ENCODE measurements at places on chromosomes 13 and 19.

DNA sequence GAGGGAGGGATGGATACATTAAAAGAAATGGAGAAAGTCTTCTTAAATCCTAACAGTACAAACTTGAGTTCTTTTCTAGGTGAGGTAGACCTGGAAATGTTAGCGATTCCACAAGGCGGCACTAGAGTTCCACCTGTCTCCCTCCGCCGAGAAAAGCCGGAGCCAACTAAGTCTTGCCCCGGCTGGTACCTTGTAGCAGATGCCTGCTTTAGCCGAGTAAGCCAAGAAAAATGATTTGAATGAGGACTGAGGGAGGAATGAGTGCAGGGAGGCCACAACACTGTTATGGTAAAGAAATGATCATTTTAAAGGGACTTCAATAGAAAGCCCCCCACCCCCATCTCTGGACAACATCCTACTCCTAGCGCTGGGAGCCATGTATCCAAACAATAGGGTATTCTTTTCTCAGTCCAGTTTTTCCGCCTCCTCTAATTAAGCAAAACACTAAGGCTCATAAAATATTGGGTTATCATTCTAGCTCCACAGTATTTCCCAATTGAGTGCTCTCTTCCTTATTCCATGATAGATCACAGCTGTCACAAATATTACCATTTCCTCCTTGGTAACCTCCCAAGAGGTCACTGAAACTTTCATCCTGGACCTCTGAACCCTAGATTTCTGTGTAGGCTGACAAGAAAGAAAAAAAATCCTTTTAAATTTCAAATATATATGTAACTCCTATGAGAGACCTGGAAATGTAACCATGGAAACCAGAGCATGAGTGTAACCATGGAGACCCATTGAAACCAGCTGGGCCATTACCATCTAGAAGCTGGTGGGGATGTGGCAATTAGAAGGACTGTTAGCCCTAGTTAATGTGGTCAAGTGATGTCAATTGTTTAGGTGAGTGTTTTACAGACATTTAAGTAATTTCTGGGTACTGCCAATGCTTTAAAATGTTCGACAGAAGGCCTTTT, 58.3 kb downstream of the GPALPP1 start:
- DNase-seq: peak; percentile 58

GRCh38 chr13:48979892-48980291, 4.2 kb downstream of the FNDC3A start:
- DNase-seq: no peak

- DNase-seq: peak; percentile 88
Observed at GRCh38 chr19:4909897-4910593, 744 bp downstream of the UHRF1 start.

- no peak for DNase-seq
Observed at GRCh38 chr19:47096100-47096704, 17.4 kb downstream of the ZC3H4 start.

- DNase-seq: no peak
Observed at GRCh38 chr19:52941941-52942385, 18.7 kb upstream of the ZNF888 start.

- peak; percentile 25 for DNase-seq
Observed at GRCh38 chr13:98910501-98910951, 67.3 kb downstream of the DOCK9 start.

GRCh38 chr19:56681702-56682101, 10.1 kb upstream of the ZNF835 start:
- DNase-seq: no peak

DNA sequence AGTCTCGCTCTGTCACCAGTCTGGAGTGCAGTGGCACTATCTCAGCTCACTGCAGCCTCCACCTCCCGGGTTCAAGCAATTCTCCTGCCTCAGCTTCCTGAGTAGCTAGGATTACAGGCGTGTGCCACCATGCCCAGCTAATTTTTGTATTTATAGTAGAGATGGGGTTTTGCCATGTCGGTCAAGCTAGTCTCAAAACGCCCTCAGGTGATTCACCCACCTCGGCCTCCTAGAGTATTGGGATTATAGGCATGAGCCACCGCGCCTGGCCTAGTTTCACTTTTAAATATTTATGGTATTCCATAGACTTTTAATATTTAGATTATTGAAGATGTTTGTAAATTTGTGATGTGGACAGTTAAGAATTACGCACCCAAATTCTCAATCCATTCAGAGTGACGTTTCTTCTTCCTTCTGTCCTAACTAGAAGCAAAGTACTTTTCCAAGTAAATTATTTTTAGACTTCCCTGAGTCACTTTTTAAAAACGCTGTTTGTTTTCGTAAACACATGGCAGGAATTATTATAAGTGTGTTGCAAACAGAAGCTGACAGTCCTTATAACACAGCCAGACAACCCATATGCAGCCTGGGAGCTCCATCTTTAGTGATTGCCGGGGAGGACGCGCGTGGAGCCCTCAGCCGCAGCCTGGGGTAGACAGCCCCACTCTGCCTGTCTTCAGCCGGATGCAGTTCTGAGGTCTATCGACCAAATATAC, 131.7 kb downstream of the ATP11A start:
- no peak for DNase-seq

GRCh38 chr19:45954156-45954555, 19.5 kb downstream of the NOVA2 start:
- DNase-seq: no peak

DNA sequence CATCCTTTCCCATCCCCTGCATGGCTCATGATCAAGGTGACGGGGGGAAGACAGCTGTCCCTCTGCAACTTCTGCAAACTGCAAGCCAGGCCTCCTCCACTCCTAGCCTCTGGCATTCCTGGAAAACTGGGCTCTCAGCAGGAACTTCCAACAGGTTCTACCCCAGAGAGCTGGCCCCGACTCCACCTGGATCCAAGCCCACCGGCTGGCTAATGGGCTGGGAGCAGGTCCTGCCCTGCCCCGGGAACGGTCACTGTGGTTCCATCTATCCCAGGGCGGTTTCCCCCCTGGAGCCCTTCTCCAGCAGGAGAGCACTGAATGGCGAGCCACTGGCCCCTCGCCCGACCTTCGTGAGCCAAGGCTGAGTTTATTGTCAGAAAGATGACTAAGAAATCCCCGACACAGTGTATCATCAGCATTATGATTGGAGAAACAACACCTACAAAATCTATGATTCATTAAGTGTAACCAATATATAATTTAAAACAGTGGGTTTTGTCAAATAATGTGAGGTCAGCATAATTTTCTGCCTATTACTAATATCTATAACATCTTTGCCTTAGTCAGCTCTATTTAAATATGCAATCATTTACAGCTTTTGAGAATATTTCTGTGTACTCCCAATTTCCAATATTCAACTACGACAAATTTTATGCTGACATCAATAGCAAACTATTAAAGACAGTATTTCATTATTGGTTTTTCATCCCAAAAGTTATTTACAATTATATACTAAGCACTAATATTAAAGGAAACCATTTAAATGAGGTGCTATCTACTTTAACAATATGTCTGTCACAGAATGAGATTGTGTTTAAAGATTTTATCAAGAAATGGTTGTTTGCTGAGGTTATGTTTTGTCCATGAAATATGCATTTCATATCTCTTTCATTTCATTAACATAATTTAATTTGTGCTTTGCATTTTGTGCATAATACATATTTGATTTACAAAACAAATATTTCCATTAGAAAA, 133.0 kb downstream of the URI1 start:
- DNase-seq: no peak

- DNase-seq: no peak
Observed at GRCh38 chr13:50358231-50359040, 343.2 kb downstream of the KCNRG start.

- DNase-seq: no peak
Observed at GRCh38 chr19:28126135-28126898, 1086.6 kb downstream of the UQCRFS1 start.

DNA sequence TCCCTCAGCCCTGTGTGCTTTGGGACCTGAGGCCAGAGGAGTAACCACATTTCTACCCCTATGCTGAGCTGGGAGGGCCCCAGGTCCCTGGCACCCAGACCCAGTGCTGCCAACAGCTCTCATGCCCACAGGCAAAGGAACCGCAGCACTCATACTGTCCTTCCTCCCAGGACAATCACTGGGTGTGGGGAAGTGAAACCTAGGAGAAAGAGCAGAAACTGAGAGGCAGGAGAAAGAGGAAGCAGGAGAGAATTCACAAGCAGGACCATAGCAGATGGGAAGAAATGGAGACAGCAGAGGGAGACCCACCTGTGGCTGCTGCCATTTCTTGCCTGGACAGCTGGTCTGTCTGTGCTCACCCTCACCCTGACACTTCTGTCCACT, 18.9 kb downstream of the CCDC97 start:
- no peak for DNase-seq

DNA sequence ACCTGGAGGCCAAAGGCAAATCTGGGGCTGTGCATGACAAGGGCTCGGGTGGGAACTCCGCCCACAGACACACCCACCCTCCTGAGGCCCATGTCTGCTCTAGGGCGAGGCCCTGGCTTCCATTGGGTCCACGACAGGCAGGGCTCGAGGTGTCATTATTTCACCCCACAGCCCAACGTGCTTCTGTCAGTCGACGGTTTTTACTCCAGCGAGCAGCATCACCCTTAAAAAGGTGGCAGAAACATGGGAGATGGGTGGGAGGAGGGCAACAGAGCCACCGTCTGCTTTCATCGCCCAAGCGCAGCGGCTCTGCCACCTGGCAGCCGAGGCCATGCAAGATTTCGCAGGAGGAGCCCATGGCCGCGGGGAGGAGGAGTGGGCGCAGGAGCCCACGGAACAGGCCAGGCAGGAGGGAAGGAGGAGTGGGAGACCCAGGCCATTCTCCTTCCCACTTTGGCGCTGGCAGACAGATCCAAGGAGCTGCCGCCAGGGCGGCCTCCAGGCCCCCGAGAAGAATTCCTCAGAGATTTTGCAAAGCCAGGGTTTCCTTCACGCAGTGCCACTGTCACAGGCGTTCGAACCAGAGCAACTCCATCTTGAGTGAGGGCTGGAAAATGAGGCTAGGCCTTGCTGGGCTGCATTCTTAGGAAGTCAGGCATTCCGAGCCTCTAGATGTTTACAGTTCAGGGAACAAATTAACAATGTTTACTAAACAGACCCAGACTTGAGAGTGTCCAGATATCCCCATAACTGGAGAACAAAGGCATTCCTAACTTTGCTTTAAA, 49.3 kb upstream of the TUBGCP3 start:
- no peak for DNase-seq

GRCh38 chr19:33221638-33222037, 4.0 kb downstream of the SLC7A10 start:
- DNase-seq: no peak

GRCh38 chr19:43463381-43464133, 1.9 kb downstream of the LYPD3 start:
- peak; percentile 100 for DNase-seq

GRCh38 chr13:99384468-99384867, 77.3 kb upstream of the GPR183 start:
- no peak for DNase-seq

DNA sequence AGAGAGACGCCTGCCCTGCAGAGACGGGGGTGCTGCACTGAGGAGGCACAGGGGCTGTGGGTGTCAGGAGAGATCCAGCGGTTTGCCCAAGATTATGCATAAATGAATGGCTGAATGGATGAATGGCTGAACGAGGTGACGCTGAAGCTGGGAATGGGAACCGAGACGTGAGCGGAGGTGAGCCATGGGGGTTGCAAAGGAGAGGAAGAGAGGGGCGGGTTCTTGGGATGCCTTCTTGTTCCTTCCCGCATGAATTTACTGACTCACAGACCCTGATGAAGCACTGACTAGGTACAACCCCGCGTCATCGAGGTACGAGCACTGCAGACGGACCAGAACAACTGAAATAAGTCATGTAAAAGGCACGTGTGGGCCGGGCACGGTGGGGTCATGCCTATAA, 16.7 kb downstream of the DCAF15 start:
- no peak for DNase-seq

GRCh38 chr13:104976986-104977385, 1558.5 kb downstream of the EFNB2 start:
- DNase-seq: no peak

GRCh38 chr19:14350302-14350701, 30.9 kb upstream of the ADGRE5 start:
- no peak for DNase-seq

DNA sequence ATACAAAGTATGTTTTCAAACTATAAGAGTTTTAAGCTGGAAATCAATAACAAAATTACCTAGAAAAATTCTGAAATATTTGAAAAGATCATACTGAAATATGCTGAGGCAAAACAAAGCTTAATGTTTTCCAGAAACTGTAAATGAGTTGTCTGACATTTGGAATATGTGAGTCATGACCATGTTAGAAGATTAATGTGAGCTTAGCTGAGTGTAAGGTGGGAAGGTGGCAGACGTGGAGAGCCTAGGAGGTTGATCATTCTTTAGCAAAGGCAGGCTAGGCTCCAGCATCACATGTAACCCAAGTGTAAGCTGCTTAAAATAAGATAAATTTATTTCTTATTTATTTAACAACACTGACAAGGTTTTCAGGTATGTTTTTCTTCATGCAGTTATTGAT, 2086.1 kb upstream of the PCDH20 start:
- DNase-seq: no peak

DNA sequence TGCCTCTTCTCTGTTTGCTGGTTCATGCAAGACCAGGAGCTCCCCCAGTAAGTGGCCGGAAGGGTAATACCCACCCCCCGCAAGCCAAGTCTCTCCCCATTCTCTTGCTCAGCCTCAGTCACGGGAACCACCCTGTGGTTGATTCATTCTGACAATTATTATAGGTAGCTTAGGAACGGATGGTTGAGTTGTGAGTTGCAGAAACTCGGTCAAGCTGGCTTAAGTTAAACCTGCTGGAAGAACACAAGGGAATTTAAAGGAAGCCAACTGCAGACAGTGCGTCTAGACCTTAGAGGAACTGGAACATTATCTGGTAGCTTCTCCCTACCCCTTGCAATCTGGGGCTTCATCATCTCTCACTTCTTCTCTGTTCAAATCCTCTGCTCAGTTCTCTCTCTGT, 8.9 kb downstream of the FPR1 start:
- DNase-seq: no peak

DNA sequence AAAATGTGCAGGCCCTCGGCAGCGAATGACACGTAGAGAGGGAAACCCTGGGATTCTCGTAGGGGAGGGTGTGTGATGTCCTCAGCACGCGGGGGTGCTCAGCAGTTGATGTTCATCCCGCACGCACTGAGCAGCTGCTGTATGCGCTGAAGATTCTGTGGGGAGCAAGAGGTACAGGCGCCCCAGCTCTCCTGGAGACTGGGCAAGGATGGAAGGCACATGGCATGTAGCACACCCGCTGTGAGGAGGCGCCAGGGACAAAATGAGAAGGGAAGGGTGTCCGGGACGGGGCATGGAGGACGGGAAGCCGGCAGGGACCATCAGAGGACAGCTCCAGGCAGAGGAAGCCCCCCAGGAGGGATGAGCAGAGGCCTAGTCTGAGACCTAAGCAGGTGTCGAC, 15.4 kb downstream of the ATP11A start:
- no peak for DNase-seq

Measured in stimulated activated CD4-positive, alpha-beta T cell treated with anti-CD3 and anti-CD28 coated beads, Interleukin-12 subunit alpha, Interleukin-12 subunit beta, amount 100 ng/mL, for 24 hours (primary cell).